Posterior cingulate gyrus (tissue), 11 donors: ENCODE measurements at places on chromosomes 16 and 17.
A peak's percentile ranks its signal among the peaks of the same experiment; 100 is the strongest.

- DNase-seq, result peak; percentile 52
These were observed 198.0 kb upstream of the MPHOSPH6 start for GRCh38 chr16:82368041-82368440.

- no peak for DNase-seq
These were observed 26.1 kb upstream of the TAC4 start for GRCh38 chr17:49873926-49874325.

GRCh38 chr16:85661740-85662481 lies 26.8 kb downstream of the GINS2 start:
- DNase-seq, result peak; percentile 47

DNA sequence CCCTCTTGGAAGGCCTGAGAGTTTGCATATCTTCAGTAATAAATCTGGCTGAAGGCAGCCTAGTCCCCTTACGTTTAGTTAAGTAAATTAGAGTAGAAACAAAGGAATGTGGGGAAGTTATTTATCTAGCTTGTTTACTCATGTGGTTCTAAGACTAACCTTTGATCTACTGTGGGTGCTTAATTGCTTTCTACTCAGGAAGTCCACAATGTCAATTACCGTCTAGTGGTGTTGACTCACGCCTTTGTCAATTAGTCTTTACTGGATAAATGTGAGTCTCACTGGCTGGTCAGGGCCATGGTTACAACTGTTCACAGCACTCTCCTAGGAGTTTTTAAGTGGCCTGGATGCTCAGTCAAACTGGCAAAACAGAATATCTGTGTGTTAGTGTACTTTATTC lies 2338.4 kb downstream of the TP53TG3F start:
- DNase-seq, result no peak

DNA sequence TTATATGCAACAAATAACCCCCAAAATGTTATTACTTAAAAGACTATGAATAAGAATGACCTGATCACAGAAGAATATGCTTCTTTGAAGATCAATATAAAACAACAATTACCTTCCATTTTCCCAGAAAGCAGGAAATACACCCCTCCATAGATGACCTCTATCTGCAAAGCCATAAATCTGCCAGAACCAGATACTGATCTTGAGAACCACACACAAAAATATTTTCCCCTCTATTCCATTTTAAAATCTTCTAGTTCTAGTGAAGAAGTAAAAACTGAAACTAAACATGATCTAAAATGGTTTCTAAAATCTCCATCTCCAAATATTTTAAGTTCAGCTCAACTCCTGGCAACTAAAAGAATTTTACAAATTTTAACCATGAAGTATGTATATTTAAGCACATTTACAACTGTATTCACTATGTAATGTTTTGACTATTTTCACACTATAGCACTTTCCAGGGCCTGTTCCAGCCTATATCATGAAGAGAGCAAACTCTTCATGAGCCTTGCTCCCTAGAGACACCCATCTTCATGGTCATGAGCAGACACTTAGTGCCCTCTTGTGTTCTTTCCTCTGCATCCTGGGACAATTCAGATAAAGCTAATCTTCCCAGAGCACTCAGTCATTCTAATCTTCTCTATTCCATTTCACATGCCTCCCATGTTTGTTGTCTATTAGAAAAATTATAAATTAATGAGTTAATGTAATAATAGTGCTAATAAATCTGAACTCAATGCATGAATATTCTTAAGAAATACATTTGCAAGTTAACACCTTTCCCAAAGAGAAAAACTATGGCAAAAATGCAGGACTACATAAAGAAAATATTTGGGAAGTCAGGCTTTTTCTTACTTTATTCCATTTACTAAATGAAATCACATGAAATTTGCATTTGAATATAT lies 87.0 kb downstream of the HELZ start:
- DNase-seq, result no peak

DNA sequence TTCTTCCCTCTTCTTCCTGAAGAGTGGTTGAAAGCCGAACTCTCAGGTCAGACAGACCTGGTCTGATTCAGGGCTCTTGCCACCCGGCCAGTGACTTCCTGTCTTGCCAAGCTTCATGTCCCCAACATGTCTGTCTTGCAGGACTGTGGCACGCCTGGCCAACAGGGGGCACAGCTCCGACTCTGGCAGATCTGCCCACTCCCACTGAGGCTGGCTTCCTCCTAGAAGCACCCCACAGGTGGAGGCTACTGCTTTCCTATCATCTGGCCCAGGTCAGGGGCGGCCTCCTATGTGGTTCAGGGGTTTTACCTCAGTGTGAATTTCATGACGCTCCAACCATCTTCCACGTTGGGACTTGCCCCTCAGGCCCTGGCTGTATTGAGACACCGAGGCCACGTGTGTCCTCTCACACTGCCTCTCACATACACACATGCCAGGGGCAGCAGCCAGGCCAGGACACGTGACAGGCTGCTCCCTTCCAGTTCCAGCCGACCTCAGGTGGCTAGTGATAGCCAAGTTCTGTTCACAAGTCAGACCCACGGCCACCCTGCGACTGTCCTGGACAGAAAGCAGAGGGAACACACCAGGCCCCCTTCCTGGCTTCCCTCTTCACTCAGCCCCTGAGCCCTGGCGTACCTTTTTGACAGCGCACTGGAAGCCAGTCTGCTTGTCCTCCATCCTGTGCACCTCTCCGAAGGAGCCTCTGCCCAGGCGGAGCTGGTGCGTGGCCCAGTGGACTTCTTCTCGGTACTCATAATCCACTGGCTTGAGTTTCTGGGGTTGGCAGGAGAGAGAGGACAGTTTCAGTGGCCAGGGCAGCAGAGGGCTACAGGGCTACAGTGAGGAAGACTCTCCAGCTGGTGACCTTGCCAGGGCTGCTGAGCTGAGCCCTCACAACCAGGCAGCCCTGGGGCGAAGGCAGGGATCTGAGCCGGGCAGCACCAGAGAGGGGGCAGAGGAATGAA lies 22.6 kb upstream of the SPATA32 start:
- DNase-seq, result peak; percentile 70

- DNase-seq, result no peak
These were observed 128.3 kb downstream of the CCDC144A start for GRCh38 chr17:16818340-16818739.

DNA sequence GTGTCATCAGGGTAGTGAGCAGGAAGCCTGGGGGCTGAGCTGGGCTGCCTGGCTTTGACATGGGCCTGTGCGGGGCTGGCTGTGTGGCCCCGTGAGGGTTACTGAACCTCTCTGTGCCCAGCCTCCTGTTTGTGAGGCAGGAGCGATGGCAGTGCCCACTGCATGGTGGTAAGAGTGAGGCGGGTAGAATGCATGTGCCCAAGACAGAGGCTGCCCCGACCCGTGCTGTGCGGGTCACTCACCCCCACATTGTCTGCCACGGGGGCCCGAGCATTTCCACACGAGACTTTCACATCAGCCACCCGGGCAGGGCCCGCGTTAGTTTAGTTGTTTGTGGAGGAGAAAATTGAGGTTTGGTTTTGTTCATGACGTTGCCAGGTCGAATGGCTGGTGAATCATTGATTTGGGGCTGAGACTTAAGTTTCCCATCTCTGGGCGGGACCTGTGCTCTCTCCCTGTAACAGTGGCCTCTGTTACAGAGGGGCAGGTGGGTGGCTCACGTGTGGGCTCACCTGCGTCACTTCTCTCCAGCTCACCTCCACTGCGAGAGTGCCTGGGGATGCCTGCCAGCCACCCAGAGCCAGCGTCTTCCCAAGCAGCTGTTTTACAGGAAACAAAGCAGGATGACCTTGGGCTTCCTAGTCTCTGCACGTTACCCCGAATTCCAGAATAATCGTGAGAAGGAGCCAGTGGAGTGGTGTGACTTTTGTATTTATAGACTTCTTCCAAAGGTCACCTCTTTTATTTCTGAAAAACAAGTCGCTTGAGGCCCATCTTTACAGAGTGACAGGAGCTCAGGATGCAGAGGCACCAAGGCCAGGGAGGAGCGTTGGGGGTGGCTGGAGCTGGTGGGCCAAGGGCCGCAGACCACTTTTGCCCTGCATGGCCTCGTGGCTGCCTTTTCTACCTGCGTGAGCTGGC lies 150.6 kb downstream of the RPTOR start:
- no peak for DNase-seq
